NCI-H2081 treated with DMSO at 0.1 percent for 48 hours (cell line): ENCODE measurements at places on chromosomes 13 and 19.

- DNase-seq: no peak
Measured at GRCh38 chr13:80737513-80737912, 396.6 kb upstream of the SPRY2 start.

GRCh38 chr19:40614622-40615411 is 13.6 kb downstream of the LTBP4 start:
- DNase-seq: no peak

- DNase-seq: no peak
Measured at GRCh38 chr13:26062853-26063444, 11.1 kb upstream of the SHISA2 start.

GRCh38 chr19:7229735-7230134 is 64.5 kb downstream of the INSR start:
- no peak for DNase-seq

GRCh38 chr19:4327877-4328242 is 10.8 kb downstream of the STAP2 start:
- DNase-seq: no peak

DNA sequence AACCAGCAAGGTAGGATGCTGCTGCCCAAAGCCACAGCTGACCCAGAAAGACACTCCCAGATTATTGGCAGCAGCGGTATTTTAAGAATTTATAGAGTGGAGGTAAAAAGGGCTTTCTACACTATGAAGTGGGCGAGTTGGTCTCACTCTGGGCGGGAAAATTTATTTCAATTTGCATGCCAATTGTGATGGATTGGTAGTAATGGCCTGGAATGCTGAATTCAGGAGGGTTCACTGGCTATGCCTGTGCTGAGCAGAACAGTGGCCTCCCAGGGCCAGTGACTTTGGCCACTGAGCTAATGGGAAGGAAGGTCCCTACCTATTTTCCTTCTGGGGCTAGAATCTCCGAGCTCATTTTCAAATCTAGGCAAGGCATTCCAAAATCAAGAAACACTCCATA is 243.5 kb downstream of the TSHZ3 start:
- no peak for DNase-seq

GRCh38 chr13:96403241-96403640 is 313.3 kb downstream of the HS6ST3 start:
- DNase-seq: no peak

DNA sequence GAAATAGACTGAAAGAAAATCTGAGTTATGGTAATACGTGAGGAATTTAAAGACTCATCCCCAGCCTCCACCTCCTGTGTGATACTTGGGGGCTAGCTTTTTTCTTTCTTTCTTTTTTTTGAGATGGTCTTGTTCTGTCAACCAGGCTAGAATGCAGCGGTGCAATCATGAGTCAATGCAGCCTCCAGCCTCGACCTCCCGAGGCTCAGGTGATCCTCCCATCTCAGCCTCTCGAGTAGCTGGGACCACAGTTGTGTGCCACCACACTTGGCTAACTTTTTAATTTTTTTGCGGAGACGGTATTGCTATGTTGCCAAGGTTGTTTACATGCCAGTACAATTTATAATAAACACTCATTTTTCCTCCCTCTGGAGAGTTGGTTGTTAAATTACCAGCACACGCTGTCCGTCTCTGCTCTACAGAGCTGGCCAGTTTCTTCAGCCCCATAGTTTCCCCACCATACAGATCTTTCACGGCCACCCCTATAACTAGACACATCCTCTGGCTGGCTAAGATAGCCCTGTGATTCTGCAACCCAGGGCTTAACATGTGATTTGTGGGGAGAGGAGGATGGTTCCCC is 4.8 kb downstream of the TNFSF9 start:
- no peak for DNase-seq
